ENCODE measurements at places on chromosomes 5 and 9.
A peak's percentile ranks its signal among the peaks of the same experiment; 100 is the strongest.

DNA sequence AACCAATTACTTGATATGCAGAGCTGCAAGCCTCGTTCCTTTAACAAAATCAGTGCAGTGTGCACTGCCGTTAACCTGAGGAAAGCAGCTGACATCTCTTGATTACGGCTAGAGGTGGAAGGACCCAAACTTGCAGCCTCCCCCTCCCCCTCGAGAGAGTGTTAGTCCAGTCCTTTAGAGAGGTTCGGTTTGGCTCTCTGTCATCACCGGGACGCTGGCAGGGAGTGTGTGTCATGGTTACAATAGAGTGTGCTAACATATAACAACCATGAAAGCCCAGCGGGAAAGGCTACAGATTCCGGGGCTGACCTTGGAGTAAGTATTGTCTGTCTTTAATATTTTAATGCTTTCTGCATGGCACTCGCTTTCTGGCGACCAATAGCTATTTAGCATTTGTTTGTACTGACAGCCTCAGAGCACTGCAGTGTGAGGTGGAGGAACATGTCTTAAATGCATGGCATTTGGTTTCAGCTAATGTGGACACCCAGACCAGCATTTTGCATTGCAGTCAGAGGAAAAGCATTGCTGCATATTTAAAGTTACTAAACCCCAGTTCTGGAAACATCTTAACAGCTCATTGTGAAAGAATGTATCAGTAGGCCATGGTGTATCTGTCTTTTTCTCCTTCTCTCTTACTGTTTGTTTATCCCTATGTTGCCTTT is 237.5 kb downstream of the CD180 start:
- DNase-seq, result peak; percentile 69

GRCh38 chr9:124068251-124068650 is 56.7 kb downstream of the LHX2 start:
- no peak for DNase-seq

- DNase-seq, result no peak
Observed at GRCh38 chr5:1281038-1281882, 13.6 kb downstream of the TERT start.

- DNase-seq, result no peak
Observed at GRCh38 chr5:171703146-171703545, 82.5 kb upstream of the SMIM23 start.

DNA sequence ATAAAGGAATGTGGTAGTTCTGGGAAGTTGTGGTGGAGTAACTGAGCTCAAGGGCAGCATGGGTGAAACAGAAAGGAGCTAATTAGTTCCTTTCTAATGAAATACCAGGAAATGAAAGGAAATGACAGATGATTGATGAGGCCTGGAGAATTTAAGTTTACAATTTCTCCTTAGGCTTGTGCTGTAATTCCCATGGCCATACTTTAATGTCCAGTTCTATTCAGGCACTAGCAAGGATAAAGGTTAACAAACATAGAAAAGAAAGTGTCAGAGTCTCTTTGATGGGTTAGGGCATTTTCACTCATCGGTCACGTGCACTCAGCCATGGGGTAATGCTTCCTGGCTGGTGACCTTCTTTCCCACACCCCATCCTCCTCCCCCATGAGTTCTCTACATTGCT is 70.3 kb downstream of the CTSL start:
- no peak for DNase-seq

DNA sequence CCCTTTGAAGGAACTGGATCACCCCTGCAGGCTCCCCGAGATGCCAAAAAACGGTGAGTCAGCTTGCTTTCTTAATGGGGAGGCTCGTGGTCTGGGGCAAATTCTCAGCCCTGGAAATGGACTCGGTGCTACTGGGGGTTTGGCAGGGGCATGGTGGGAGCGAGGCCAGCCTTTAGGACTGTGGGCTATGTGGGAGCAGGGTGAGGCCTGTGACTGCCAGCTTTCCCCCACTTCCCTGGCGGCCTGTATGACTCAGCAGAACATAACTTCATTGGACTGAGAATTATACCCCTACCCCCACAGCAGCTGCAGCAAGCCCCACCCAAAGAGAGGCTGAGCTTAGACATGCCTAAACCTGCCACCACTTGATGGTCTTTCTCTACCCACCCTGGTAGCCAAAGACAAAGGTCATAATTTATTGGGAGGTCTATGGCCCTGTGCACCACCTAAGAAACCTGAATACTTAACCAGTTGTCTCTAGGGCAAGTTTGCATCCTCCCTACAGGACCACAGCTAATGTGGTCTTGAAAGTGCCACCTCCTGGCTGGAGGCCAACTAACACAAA is 325.3 kb downstream of the TLE1 start:
- peak; percentile 93 for DNase-seq

- no peak for DNase-seq
Observed at GRCh38 chr9:128927731-128928411, 7.1 kb downstream of the PHYHD1 start.

DNA sequence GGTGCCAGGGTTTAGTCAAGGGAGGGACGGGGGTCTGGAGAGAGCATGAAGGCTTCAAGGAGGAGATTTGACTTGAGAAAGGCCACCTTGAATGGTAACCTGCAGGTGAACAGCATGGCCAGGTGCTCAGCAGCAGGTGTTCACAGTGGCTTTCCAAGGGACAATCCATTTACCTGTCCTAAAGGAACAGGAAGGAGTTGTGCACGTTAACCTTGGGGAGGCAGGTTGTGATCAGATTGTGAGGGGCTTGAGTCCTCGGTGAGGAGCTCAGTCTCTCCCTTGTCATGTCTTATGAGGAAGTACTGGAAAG is 120.1 kb upstream of the ERCC6L2 start:
- no peak for DNase-seq

DNA sequence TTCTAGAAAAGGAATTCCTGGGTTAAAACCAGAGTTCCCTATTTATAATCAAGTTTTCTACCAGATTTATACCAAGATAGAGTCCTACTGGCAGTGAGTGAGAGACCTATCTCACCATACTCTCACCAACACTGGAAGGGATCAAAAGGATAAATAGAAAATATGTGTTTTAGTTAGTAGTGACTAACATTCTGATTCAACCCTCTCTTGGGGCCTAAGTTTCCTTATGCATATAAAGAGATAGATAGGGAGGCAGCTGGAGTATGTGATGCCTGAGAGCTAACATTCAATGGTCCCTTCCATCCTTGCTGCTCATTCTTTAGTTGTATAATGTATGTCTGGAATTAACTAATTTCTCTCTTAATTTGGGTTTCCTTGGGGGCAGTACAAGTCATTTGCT is 32.0 kb downstream of the CKMT2 start:
- DNase-seq, result peak; percentile 68

- DNase-seq, result no peak
Observed at GRCh38 chr5:141743866-141744272, 61.8 kb upstream of the ARAP3 start.

DNA sequence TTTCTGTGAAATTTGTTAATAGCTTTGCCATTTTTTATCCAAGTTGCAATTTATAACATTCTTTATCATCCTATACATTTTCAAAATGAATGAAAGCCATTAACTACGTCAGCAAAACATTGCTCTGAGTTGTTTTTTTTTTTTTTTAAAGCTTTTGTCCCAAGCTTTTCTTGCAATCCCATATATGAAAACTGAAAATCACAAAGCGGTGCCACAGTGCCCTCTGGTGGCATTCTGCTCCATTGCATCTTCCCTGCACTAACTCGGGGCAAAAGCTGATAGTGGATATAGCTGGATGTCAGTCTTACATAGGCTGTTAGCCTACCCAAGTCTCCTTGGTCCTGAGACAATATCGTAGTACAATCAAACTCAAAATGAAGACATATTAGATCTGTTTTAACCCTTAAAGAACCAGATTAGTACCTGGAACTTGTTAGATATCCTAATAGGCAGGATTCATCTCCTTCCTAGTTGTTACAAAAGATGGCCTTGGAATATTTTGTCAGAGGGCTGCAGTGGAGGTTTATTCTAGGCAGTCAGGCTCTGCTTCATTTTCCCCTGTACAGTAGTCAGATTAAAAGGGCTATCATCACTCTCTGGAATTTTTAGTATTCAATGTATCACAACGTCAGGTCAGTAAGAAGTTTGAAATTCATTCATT is 669.9 kb downstream of the PTPRD start:
- DNase-seq, result peak; percentile 21

DNA sequence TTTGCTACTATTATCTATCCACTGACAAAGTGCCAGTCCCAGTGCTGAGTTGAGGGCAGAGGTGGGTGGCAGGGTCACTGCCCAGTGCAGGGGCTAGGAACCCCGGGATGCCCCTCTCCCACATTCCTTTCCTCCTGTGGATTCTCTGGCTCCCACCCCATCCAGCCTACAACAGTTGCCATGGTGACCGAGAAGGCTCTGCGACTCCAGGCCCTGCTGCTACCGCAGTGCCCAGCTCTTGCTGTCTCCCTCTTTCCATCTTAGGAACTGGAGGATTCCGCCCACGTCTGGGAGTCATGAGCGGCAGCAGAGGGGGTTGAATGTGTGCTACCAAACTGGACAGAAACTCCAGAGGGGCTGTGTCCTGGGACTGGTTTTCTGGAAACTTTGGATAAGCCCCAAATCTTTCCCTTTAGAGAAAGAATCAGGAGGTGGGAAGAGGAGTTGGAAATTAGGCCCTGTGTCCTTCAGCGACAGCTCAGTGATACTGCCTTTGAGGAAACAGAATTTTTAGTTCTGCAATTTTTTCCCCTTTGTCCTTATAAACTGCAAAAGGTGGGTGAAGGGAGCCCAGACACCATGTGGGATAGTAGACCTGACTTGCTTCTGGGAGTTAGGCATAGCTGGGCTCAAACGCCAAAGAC is 20.7 kb upstream of the C5orf47 start:
- DNase-seq, result no peak

DNA sequence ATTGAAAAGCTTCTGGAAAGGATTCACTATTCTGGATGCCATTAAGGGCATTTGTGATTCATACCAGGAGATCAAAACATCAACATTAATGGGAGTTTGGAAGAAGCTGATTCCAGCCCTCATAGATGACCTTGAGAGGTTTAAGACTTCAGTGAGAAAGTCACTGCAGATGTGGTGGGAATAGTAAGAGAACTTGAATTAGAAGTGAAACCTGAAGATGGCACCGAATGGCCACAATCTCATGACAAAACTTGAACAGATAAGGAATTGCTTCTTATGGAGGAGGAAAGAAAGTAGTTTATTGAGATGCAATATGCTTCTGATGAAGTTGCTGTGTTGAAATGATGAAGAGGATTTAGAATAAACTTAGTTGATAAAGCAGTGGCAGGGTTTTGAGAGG is 254.6 kb upstream of the SLC24A2 start:
- peak; percentile 39 for DNase-seq

GRCh38 chr5:179330186-179330900 is 14.9 kb downstream of the ADAMTS2 start:
- DNase-seq, result no peak

DNA sequence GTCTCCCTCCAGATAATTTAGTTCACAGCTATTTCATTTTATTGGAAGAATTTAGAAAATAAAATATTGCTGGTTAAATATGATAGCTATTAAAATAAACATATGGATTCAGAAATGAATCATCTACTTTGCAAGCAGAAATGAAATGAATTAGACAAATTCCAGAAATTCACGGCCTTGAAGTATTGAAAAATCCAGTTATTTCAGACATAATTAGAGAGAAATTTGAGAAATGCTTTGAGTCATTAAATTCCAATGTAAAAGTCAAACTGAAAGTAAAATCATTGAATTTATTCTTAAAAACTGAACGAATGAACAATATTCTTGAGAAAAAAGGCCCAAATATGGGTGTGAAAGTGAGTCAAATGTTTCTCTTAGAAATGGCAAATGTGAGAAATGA is 632.6 kb upstream of the EDIL3 start:
- peak; percentile 20 for DNase-seq

- no peak for DNase-seq
Observed at GRCh38 chr5:143819716-143820115, 7.8 kb downstream of the HMHB1 start.

- no peak for DNase-seq
Observed at GRCh38 chr5:129356846-129357245, 103.3 kb upstream of the ADAMTS19 start.

- no peak for DNase-seq
Observed at GRCh38 chr5:428754-429452, 14.1 kb upstream of the EXOC3 start.

DNA sequence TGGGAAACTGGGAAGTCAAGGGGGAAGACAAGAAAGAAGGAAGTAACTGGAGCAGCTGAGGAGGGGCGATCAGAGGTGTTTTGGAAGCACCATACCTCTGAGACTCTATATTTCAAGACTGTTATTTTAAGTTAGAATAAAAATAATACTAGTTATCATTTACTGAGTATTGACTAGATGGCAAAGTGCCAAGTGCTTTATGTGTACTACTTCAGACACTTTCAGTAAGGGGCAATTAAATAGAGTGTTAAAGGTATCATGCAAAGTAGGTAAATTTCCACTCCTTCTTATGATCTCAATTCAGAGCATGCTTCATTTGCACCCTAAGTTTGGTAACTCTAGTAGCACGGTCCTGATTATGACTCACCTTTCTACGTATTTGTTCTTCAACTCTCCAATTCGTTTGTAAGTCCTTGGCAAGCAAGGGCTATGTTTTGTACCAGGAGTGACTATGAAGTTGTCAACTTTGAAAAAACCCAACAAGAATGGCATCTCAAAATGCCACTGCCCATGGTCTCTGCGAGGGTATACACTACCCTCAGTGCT is 152.4 kb upstream of the RAPGEF1 start:
- DNase-seq, result no peak
